ENCODE measurements at places on chromosomes 6 and 20.

- peak; percentile 81 for DNase-seq
- H3K27me3 ChIP-seq, result no peaks in the 10 kb centered on the region
- no peaks in the 10 kb centered on the region for H3K36me3 ChIP-seq
- H3K4me1 ChIP-seq, result peaks cover 2% of the 10 kb centered on the region
- no peak overlapping the region for H3K27ac ChIP-seq
Measured at GRCh38 chr6:85015396-85015990, 251.1 kb upstream of the TBX18 start.

- H3K4me1 ChIP-seq, result peaks cover 5% of the 10 kb centered on the region
- H3K27ac ChIP-seq, result no peak overlapping the region
- DNase-seq, result no peak
- H3K4me3 ChIP-seq, result no peak overlapping the region
Measured at GRCh38 chr6:146911635-146912215, 292.5 kb upstream of the STXBP5 start.

DNA sequence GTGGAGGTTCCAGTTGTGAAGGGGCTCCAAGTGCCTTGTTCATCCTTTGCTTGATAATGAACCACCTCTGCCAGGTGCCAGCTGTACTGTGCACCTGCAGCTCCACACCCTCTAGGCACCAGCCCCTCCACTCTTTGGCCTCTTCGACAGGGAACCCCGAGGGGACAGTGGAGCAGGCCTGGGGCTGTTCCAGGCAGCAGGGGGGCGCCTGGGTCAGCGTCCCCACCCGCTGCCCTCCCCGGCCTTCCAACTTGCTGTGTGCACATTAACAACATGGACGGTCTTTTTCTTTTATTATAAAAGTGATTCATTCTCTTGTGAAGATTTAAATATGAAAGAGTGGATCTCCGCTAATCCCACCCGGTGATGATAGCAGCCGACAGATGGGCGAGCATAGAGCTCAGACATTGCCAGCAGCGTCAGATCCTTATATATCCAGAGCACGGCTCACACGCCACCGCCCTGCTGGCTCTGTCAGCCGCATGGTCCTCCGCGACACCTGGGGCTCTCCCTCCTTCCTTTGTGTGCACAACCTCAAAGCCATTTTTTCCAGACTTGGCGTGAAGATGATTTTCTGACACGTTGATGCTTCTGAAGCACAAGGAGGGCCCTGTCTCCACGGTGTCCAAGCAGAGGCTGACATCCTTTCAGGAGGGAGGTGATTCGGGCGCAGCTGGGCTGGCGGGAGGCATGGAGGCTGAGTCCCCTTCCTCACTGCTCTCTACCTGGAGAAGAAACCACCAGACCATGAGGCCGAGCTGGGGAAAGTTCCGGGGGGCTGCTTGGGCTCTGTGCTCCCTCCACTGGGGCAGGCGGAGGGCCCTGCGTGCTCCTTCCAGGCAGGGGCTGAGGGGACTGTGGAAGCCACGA, 22.2 kb upstream of the MRGBP start:
- DNase-seq, result no peak
- no peak overlapping the region for H3K27ac ChIP-seq
- H3K4me3 ChIP-seq, result no peak overlapping the region

- no peaks in the 10 kb centered on the region for H3K36me3 ChIP-seq
- H3K4me3 ChIP-seq, result no peak overlapping the region
Measured at GRCh38 chr6:27616328-27617045, 143.6 kb upstream of the ZNF184 start.

DNA sequence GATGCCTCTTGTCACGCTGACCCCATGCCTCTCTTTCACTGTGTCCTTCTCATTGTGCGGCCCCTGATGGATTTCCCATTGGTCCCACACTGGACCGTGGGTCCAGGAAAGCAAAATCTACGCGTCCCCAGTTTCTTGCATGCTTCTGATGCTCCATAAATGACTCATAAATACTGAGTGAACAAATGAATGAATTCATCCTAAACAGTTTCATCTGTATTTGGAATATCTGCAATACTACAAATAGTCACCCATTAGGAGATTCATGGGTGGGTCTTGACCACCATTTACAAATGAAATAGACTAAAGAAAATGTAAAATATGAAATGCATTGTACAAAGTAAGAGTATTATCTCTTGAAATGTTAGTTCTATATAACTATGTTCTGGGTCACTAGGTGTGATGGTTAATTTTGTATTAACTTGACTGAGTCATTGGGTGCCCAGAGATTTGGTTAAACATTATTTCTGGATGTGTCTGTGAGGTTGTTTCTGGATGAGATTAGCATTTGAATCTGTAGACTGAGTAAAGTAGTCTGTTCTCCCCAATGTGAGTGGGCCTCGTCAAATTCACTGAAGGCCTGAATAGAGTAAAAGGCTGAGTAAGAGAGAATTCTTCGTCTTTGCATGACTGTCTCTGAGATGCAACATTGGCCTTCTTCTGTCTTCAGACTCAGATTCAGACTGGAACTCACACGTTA, 448.7 kb downstream of the PREX1 start:
- H3K4me1 ChIP-seq, result peaks cover 6% of the 10 kb centered on the region
- H3K4me3 ChIP-seq, result no peak overlapping the region
- no peaks in the 10 kb centered on the region for H3K36me3 ChIP-seq
- DNase-seq, result no peak

Measured in lung (tissue), 17 donors.